ENCODE measurements at places on chromosomes 7 and 10.

DNA sequence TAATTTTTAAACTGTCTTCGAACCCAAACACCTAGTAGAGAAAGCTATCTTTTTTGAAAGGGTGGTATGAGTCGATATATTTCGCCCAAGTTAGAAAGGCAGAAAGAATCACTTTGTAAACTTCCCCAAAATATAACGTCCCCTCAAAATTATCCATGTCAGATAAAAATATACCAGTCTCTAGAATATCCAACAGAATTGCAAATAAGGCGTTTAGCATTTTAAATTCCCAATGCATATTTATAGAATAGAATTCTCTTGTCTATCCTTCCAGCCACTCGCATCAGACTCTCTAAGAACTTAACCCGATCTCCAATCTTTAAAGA lies 2.1 kb downstream of the CTBP2 start:
- DNase-seq: no peak

- DNase-seq: no peak
Observed at GRCh38 chr7:82699773-82700186, 256.2 kb upstream of the CACNA2D1 start.

GRCh38 chr10:6622921-6623320 lies 42.8 kb upstream of the PRKCQ start:
- no peak for DNase-seq

DNA sequence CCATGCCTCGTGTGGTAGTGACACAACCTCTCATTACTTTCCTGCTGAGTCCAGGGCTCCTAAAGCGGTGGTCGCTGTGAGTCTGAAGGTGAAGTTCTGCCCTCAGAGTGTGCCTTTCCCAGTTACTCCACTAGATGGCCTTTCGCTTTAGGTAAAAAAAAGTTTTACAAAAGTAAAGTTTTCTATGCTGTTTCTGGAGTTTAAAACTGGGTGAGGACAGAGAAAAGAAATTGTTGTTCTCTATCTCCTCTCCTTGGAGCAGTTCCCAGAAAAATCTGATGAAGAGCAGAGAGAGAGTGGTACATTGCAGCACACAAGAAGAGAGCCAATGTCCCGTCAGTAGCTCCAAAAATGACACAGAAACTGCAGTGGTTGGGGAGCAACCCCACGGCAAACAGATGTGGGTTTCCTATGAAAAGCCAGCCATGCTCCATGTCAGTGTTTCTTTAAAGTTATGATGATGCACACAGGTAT lies 257.1 kb downstream of the GLI3 start:
- DNase-seq: no peak

GRCh38 chr10:12633776-12634620 lies 284.7 kb downstream of the CAMK1D start:
- DNase-seq: no peak

- DNase-seq: no peak
Observed at GRCh38 chr7:8155836-8156235, 106.1 kb downstream of the ICA1 start.

GRCh38 chr10:60944058-60944909 lies at the start of gene RHOBTB1:
TSS of gene RHOBTB1 (minus strand) at chr10:60944185. CDS start at chr10:60911542, 32,643 bp downstream.
- DNase-seq: no peak

DNA sequence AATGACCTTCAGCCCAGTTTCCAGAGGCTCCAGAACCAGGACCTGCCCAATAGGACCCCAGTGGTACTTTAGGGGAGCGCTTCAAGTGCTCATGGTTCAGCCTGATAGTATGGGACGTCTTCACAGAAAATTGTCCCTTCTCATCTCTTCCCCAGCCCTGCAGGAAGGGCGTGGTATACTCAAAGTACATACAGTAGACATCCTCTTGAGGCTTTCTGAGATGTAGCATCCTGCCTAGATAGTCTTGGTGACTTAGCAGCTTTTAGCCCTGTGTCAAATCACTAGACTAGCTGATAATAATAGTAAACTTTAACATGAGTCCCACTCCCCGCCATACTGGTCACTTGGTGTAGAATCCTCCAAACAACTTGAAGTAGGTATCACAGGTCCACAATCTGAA lies 193.2 kb downstream of the CYP26A1 start:
- no peak for DNase-seq

DNA sequence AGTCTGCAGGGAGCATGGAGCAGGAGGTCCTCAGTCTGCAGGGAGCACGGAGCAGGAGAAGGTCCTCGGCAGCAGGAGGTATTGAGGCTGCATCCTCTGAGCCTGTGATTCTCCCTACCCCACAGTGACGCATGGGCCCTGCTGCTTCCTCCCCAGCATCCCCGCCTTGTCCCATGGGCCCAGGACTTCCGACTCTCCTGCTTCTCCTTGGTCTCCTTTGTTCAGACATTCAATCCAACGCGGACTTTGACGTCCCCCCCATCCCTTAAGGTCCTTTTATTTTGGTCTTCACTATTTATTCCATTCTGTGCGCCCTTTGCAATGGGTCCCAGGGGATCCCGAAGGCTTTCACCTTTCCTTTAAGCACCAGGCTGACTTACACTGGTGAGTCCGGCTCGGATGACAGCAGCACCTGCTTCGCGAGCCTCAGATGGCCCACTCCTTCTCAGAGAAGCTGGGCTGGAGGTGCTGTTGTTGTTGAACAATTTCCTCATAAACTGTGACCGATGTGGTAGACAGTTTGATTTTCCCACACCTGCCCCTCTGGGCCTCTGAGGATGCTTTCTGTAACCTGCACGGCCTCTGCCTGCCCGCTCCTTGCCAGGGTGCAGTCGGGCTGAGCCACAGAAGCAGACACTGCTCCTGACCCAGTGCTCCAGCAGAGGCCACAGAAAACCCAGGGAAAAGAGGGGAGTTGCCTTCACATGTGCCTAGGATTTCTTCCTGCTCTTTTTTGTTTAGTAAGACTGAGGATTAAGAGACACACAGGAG lies 407.2 kb upstream of the SHH start:
- no peak for DNase-seq

DNA sequence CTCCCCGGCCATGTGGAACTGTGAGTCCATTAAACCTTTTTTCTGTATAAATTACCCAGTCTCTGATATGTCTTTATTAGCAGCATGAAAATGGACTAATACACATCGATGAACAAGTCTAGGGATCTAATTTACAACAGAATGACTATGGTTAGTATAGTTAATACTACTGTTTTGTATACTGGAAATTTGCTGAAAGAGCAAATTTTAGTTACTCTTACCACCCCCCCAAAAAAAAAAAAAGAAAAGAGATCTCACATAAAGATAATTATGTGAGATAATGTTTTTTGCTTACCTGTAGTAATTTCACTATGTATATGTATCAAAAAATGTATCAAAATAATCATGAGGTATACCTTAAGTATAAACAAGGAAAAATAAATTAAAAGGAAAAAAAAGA lies 199.5 kb upstream of the GRM3 start:
- DNase-seq: no peak

GRCh38 chr7:133985300-133985699 lies 141.8 kb upstream of the LRGUK start:
- no peak for DNase-seq

DNA sequence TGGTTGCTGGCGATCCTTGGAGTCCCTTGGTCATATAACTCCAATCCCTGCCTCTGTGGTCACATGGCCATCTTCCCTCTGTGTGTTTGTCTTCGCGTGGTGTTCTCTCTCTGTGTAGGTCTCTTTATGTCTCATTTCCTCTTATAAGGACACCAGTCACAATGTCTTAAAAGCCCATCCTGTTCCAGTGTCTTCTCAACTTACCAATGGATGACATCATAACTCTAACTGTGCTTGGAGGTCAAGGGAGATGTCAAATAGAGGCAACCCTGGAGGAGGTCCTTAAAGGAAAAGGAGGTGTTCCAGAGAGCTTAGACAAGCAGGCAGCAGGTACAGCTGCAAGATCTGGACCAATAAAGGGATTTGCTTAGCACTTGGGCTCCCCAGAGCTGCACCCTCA lies 143.0 kb downstream of the BUB3 start:
- no peak for DNase-seq

GRCh38 chr10:36195364-36195763 lies 553.3 kb upstream of the FZD8 start:
- DNase-seq: no peak

- DNase-seq: no peak
Observed at GRCh38 chr10:89469517-89469916, 55.1 kb downstream of the IFIT5 start.

DNA sequence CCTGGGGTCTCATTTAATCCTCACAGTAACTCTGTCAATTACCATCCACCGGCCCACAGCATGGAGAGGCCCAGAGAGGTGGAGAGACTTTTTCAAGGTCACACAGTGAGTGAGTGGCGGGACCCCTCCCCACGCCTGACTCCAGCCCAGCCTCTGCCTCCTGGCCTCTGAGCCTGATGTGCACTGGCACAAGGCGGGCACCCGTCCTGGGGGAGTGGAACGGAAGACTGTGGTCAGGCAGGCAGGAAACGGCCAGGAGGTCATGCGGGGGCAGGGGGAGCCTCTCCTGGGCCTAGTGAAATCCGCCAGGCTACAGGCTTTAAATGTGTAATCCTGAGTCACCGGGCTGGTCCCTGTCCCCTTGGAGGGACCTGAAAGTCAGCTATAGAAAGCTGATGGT lies 32.2 kb downstream of the ZCCHC24 start:
- no peak for DNase-seq

GRCh38 chr10:133211141-133211830 lies 18.7 kb upstream of the UTF1 start:
- DNase-seq: no peak

DNA sequence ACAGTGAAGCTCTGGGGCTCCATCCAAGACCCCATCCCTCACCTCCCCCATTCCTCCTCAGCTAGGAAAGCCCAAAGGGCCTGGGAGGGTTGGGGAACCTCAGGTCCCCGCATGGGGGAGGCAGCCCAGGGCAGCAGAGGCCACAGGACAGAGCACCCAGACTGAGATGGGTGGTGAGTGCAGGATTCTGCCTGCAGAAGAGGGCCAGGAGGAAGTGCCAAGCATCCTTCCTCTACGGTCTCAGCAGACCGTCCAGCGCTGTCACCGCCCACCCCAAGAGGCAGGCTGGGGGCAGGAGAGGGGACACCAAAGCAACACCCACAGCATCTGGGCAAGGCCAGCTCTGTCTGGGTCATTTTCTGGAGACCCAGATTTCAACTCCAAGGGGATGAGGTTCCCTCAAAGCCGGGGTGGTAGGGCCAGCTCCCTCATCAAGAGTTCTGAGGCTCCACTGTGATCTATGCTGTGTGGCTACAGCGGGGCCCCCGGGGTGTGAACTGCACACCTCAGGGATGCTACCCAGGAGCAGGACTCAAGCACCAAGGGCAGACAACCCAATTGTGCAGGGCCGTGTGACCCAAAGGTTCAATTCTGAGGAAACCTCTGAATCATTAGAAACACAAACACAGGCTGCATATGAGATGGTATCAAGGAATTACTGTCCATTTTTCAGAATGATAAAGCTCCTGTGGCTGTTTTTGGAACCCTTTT lies 46.8 kb downstream of the CAMK2B start:
- no peak for DNase-seq

DNA sequence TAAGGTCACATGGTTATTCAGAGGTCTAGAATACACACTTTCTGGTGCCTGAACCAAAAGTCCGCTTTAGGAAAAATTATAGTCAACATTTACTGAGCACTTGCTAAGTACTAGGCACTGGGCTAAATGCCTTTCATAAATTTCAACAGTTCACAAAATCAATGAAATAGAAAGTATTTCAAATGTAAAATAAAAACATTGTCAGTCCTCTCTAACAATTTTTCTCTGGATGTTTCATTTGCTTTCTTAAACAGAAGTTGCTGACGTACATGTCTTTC lies 61.7 kb downstream of the HHEX start:
- DNase-seq: no peak

DNA sequence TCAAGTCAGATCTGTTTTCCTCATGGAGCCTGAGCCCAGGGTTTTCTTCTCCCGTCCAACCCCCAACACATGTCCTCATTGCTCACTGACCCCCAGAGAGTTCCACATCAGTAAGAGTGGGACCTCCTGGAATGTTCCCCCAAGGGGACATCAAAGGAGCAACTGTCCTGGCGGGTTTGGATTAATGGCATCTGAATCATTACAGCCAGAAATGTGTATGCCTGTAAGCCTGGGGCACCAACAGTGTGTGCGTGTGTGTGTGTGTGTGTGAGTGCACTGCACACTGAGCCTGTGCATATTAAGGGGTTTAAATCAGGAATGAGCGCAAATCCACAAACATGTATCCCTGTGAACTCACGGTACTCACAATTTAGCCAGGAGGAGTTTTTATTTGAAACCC lies 222.3 kb downstream of the PLXNA4 start:
- DNase-seq: no peak

DNA sequence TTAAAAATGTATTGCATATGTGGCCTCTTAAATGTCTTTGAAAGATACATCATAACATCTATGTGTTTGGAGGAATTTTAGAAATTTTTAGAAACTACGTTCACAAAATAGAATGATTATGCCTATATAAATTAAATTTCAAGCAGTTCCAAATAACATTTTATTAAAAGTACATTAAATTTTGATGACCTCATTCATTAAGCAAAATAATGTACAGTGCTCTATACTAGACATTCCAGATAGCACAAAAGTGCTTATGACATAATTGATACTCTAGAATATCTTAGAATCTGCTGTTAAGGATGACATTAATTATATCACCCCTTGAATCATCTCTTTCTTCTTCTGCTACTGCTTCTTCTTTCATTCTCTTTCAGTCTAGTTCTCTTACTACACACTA lies 528.9 kb downstream of the GFRA1 start:
- DNase-seq: no peak

DNA sequence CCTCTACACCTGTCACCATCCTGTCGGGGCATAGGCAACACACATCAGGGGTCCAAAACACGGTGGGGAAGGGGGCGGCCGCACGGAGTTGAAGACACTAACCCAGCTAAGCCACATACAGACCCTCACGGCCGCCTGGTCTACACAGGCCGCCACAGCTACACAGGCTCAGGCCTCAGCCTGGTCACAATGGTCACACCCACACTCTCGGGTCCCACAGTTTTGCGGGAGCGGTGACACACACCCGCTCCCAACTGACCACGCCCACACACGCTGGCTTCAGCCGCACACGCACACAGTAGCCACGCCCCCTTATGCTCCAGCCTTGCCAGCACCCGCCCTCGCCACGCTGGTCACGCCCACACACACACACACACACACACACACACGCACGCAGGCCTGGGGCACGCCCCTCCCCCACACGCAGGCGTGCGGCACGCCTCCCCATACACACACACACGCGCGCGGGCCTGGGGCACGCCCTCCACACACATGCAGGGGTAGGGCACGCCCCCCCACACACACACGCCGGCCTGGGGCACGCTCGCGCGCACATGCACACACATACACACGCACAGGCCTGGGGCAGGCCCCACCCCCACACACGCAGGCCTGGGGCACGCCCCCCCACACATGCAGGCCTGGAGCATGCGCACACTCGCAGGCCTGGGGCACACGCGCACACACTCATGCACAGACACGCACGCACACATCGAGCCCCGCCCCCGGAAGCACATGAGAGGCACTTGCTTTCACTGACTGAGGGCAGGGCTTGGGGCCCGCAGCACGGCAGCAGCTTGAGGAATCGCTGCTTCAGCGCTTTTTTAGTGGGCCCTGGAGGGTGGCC lies 12.3 kb upstream of the OGA start:
- DNase-seq: peak; percentile 91

DNA sequence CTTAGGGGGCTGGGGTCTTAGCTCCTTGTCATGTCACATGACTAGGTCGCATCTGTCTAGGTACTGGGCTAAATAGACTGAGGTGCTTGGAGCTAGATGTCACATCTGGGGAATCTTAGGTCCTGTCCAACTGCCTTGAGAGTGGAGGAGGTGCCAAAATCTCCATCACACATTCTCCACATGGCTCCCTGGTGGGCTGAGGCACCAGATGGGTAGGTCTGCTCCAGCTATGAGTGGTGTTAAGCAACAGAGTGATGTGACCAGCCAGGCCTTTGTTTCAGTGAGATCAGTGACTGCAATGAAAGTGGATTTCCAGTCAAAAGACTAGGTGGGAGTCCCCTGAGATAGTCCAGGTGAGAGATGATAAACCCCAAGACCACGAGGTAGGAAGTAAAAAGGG lies 251.8 kb downstream of the BMPER start:
- DNase-seq: no peak

Measured in activated CD4-positive, alpha-beta T cell treated with anti-CD3 and anti-CD28 coated beads for 1 hour (primary cell).